ENCODE measurements at places on chromosomes 5 and 9. TPM values are rescaled to one million over a fixed set of nuclear protein-coding genes. Genes with fewer than 3 reads are reported as not detected.

Gene IL13
- not detected for polyA plus RNA-seq

Gene TPM2
- polyA plus RNA-seq = 552 TPM

Gene ADGRD2
- polyA plus RNA-seq = not detected

Gene GARIN3
- polyA plus RNA-seq = not detected

Gene LCP2
- 2.1 TPM for polyA plus RNA-seq

Gene ROR2
- 2.8 TPM for polyA plus RNA-seq

Gene ECM2
- polyA plus RNA-seq = 1.8 TPM

Gene HOMER1
- 0.31 TPM for polyA plus RNA-seq

Gene OLFM1
- 24.8 TPM for polyA plus RNA-seq

Gene IRGM
- not detected for polyA plus RNA-seq

Gene BARX1
- 6.8 TPM for polyA plus RNA-seq

Gene BTNL8
- polyA plus RNA-seq = 0.14 TPM

Gene OR1J1
- 0.56 TPM for polyA plus RNA-seq

Gene CAMK2A
- polyA plus RNA-seq = 0.07 TPM

Gene ZFP2
- 0.61 TPM for polyA plus RNA-seq

Gene SYNPO
- 59.7 TPM for polyA plus RNA-seq

Gene CCL27
- polyA plus RNA-seq = not detected

Gene CBY3
- polyA plus RNA-seq = 0.25 TPM

Gene PCDHAC1
- 0.28 TPM for polyA plus RNA-seq

Gene NR2F1-AS1
- polyA plus RNA-seq = 1.5 TPM

Gene QRFP
- polyA plus RNA-seq = 0.12 TPM

Gene GDA
- 0.04 TPM for polyA plus RNA-seq
